Foreskin keratinocyte (primary cell): ENCODE measurements at places on chromosomes 1 and 21. TPM values are rescaled to one million over a fixed set of nuclear protein-coding genes. Genes with fewer than 3 reads are reported as not detected.

The OVAAL gene
- not detected in 2 replicates for polyA plus RNA-seq

The CFHR2 gene
- not detected in 2 replicates for polyA plus RNA-seq

DNA sequence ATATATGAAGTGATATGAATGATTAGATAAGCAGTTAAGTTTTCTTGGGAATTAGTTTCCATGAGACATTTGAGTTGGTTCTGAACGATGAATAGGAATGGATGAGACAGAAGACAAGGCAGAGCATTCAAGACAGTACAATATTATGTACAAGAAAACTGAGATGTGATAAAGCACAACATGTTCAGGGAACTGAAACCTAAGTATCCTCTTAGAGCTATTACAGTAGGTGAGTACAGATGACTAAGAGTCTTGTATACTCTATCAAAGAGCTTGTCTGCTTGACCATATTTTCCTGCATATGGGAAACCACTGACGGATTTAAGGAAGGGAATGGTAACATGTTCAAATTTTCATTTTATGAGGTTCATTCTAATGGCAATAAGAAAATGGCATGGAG, 61.6 kb downstream of the NME7 start:
- no peak for DNase-seq

GRCh38 chr21:29371464-29371863, 72.7 kb downstream of the BACH1 start:
- no peak for DNase-seq

The GPR153 gene
- polyA plus RNA-seq: 6.8 TPM in 2 replicates

DNA sequence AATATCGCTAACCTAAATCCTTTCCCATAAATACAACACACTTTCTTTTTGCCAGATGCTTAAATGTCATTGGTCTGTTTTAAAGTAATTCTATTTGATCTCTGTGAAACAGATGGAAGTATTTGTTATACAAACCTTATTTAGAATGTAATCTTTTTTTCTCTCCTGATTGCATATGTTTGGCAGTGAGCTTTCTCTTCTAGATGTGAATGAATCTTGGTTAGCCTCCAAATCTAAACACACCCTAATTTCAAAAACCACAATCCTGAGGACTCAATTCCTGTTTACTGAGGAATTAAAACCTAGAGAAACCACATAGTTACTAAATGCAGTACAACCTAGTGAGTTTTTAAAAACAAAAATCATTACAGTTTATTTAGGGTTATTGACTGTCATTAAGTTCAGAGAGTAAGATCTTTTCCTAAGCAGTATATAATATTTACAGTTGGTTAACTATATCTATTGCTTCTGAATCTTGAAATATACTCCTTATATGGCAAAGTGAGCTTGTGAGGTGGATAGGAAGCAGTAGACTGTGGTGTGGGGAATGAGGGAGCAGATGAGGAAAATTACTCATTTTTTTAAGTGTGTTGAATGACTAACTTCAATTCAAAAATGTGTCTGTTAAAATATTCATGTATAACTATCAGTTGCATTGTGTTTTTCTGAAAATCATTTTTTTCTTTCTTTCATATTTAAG, 218.7 kb downstream of the FMN2 start:
- DNase-seq: no peak

The TMPRSS2 gene
- polyA plus RNA-seq: not detected in 2 replicates

The SPRR1A gene
- polyA plus RNA-seq: 9.4 and 21.8 TPM in 2 replicates

DNA sequence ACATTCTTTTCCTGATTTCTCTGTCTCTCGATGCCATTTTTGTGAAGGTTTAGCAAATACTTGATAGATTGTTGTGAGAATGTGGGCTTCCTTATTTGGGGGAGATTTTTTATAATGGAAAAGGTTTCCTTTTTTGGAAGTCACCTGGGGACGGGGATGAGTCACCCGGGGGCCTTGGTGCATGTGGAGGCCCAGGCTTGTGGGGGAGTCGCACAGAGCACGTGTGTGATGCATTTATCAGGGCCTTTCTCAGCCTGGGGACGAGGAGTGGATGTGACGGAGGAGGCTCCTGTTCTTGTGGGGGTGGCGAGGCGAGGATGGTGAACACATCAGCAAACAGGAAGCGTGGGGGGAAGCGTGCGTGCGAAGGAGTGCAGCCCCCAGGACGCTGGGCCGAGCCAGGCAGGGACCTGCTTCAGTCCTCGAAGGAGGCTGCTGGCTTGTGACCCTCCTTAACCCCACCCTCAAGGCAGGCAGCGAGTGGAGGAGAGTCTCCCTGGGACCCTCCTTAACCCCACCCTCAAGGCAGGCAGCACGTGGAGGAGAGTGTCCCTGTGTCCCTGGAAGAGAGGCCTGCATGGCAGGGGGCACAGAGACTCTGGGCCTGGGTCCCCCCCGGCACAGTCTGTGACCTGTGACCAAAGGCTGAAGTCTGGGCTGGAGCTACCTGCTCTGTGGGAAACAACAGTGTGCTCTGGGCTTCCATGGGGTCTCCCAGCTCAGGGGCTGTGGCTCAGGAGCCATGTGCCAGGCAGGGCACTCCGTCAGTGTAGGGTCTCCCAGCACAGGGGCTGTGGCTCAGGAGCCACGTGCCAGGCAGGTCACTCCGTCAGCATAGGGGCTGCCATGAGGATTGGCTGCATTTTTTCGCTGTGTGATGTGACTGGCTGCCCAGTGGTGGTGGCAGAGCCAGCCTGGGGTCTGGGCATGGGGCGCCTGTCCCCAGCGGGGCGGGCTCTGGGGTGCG, 57.2 kb downstream of the AGPAT3 start:
- no peak for DNase-seq

GRCh38 chr1:215887627-215888026, 320.5 kb downstream of the KCTD3 start:
- DNase-seq: no peak

DNA sequence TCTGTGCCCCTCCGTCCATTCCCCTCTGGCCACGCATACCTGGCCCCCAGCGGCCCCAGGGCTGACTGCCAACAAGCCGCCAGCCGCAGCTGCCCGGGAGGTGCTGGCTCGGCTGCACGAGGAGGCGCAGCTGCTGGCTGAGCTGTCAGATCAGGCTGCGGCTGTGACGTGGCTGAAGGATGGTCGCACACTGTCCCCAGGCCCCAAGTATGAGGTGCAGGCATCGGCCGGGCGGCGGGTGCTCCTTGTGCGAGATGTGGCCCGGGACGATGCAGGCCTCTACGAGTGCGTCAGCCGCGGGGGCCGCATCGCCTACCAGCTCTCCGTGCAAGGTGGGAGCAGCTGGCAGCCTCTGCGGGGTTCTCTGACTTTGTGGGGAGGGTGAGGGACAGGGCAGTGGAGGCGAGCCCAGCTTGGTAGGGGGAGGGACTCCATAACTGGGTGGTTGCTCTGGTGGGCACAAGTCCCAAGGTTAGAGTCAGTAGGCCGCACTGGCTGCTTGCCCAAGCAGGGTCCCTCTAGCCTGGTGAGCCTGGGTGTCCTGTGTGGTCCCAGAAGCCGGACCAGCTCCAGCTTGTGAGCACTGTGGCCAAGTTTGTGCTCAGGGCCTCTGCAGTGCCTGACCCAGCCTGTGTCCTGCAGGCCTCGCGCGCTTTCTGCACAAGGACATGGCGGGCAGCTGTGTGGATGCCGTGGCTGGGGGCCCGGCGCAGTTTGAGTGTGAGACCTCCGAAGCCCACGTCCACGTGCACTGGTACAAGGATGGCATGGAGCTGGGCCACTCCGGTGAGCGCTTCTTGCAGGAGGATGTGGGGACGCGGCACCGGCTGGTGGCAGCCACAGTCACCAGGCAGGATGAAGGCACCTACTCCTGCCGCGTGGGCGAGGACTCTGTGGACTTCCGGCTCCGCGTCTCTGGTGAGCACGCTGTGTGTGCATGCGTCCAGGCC, 8.8 kb downstream of the OBSCN start:
- no peak for DNase-seq

GRCh38 chr1:17861685-17862084, 106.6 kb downstream of the ACTL8 start:
- no peak for DNase-seq

DNA sequence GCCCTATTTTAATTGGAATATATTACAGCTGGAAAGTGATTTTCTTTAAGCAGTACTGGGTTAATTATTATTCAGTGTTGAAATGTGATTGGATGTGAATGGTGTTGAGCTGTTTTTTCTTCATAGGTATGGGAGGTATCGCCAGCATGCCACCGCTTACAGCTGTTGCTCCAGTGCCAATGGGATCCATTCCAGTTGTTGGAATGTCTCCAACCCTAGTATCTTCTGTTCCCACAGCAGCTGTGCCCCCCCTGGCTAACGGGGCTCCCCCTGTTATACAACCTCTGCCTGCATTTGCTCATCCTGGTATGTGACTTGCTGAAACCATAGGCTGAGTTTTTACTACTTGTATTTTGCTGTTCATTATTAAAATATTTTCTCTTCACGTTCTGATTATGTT, 107.7 kb downstream of the ITSN1 start:
- no peak for DNase-seq

GRCh38 chr1:98367426-98367825, 294.1 kb upstream of the SNX7 start:
- no peak for DNase-seq

- peak; percentile 13 for DNase-seq
Measured at GRCh38 chr1:7993593-7994479, 32.3 kb downstream of the ERRFI1 start.

DNA sequence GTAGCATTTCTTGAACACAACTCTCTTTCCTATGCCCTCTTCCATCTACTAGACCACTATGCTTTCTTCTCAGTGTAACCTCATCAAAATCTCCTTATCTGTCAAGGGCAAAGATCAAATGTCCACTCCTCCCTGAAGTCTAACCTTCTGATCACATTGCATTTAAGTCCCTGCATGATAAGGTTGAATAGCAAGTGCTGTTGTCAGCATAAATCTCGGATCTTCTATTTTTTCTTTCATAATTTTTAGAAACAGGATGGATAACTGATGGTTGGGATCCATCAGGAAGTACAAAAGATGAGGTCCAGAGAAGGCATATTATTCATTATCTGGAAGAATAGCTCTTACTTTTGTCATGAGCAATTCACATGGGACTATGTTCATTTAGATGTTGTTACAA, 41.0 kb downstream of the KCNT2 start:
- no peak for DNase-seq

The AADACL3 gene
- polyA plus RNA-seq: not detected in 2 replicates

GRCh38 chr1:211831558-211832323, 1.2 kb upstream of the LPGAT1 start:
- no peak for DNase-seq

DNA sequence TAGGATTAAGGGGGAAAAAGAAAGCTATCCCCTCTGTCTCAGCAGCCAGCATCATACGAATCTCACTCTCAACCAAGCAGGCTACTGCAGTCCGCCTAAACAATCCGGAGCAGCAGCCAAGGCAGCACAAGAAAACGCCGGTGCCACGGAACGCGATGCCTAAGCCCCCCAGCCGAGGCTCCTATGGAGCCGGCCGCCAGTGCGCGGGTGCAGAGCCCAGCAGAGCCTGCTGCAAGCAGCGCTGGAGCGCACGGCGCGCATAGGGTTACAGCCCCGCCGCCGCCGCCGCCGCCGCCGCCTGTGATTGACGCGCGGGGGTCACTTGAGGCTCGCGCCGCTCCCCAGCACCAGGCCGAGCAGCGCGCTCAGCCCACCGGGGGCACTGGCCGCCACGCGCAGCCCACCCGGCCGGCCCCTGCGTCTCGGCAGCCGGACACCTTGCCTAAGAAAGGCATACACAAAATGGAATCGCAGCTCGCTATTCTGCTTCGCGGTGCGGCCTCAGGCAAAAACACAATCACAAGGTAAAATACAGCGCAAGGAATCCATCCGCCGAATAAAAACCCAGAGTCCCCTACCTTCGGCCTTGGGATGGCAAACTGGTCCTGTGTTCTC, 780 bp downstream of the HIVEP3 start:
- DNase-seq: no peak

DNA sequence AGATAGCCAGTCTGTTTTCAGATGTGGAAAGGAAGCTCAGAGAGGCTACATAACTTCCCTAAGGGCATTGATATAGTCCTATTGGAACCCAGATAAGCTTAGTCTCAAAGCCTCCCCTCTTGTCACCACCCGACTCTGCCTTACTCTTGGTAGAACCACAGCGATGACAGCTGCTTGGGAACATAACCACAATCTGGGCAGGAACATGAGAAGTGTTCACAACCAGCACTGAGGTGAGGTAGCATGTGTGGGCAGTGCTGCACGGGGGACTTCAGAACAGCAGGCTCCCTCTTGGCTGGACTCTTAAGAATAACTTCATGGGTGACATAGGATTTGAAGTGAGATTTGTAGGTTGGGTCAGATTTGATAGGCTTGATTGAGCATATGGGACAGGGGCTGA, 9.3 kb upstream of the S100A10 start:
- no peak for DNase-seq

DNA sequence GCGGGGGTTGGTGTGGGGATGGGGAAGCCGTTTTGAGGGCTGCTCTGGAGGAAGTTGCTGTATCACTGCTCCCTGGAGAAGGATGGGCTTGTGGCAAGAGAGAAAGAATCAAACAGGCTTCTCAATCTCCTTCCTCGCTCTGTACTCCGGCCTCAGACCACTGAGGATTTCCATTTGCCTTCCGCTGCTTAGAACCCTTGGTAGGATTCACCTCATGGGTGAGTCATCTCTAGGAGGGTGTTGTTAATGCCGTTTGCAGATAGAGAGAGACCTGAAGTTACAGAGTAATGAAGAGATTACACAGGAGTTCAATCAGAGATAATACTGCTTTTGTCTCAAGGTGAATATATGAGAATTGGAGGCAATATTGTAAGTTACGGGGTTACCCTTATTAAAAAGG, 15.3 kb downstream of the SLC35F3 start:
- no peak for DNase-seq

DNA sequence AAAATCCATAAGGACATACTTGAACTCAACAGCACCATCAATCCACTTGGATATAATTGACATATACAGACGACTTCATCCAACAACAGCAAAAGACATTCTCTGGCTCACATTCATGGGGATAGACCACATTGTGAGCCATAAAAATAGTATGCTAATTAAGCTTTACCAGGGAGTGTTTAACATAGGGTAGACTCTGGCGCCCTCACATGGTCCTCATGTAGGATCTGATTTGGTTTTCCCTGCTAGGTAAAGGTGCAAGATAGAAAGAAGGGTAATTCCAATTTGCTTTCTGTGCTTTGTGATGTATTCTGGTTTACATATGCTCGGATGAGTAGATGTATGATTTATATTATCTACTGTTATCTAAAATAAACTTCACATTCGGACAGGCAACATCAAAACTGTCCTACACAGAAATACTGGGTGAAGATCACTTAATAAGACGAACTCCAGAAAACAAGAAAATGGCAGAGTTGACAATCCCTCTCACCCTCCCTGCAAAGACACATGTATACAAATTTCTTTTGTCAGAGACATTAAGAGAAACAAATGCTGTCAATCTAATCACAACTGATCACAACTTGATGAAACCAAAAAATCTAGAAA, 27.7 kb downstream of the CR1L start:
- DNase-seq: peak; percentile 40

GRCh38 chr1:210951279-210951678, 182.7 kb downstream of the KCNH1 start:
- no peak for DNase-seq
